ENCODE measurements at places on chromosomes 12 and 14. TPM values are rescaled to one million over a fixed set of nuclear protein-coding genes. Genes with fewer than 3 reads are reported as not detected.

- no peak for DNase-seq
These were observed 484.3 kb downstream of the NAV3 start for GRCh38 chr12:78315028-78315427.

- DNase-seq = no peak
These were observed 69.7 kb downstream of the MGAT4C start for GRCh38 chr12:86186449-86186848.

NINJ2 gene
- 4.8 TPM for total RNA-seq

- DNase-seq = no peak
These were observed 4.5 kb upstream of the KLHL33 start for GRCh38 chr14:20440465-20440864.

GRCh38 chr14:61387076-61387475 is 65.7 kb downstream of the PRKCH start:
- no peak for DNase-seq
